HT-29 (cell line): ENCODE measurements at places on chromosomes 7 and 10. TPM values are rescaled to one million over a fixed set of nuclear protein-coding genes. Genes with fewer than 3 reads are reported as not detected.

DNA sequence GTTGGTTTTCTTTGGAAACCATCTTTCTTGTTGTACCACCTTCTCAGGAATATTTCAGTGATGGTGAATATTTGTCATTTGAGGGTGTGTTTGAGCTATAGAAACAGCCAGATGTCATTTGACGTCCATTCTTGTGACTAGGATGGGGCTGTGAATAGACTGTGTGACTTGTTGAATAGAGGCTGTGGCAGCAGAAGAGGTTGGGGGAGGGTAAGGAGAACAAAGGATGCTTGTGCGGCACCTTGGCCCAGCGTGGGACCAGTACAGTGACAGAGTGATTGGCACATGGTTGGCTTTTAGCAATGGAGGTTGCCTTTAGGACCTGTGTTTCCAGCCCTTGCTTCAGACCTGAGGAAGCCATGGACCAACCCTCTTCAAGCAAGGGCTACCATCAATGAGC lies 11.3 kb downstream of the DMBT1 start:
- DNase-seq: no peak

DNA sequence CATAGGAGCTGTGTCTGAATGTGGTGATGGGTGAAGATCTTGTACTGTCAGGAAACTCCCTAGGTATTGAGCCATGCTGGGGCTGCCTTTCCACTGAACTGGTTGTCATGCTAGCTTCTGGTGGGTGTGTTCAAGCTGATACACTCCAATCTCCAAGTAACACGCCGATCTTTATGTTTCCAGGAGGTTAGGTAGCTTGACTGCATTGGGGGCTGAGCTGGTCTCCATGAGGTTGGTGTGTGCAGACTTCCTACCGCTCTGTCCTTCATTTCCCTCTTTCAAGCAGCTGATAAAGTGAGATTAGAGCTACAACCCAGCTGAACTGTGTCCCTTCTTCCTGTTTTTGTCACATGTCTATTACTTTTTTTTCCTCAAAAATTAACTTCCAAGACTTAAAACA lies 265.5 kb downstream of the ANKRD30A start:
- DNase-seq: no peak

The SPDYE6 gene
- not detected in 2 replicates for total RNA-seq

The TFPI2 gene
- total RNA-seq: not detected in 2 replicates
